SHP77 treated with DMSO at 0.1 percent for 48 hours (cell line): ENCODE measurements at places on chromosomes 4 and X.

DNA sequence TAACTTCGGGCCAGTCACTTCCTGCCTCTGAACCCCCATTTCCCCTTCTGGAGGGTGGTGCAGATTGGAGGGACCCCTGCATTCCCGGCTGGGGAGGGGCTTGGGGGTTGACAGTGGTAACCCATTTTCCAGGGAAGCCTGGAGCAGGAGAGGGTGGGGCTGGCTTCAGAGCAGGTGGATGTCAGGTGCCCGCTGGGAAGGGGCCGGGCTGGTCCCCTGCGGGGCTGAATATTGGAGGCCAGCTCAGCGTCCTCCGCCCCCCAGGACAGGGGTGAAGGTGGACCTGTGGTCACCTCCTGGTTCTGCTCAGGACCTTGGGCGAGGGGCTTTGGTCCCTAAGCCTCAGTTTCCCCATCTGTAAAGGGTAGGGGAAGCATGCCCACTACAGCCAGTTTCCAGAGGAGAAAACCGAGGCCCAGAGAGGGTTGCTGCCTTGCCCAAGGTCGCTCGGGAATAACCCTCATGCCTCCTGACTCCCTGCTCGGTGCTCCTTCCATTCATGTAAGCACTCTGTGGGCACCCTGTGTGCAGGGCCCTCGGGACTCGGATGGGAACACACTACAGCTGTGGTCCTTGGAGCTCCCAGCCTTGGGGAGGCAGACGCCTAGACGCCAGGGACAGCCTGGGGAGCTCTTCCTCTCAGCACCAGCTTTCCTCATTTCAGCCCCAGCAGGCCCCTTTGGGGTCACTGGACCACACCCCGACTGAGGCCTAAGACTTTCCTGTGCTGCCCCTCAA lies 683 bp downstream of the MAN2B2 start:
- no peak for DNase-seq

DNA sequence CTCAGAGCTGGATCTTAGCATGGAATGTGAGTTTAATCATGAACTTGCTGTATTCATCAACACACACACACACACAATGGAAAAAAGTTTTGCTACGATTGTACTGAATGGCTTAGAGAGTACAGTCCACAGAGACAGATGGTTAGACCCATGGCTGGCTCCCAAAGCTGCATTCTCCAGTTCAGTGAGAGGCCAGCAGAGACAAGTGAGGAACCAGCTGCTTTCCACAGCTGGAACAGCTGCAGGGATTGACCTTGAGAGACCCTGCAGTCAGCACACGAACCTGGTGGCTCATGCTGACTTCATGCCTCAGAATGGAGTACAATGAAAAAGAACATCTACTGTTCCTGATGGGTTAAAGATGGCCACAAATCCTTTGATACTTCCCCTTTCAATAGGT lies 94.5 kb downstream of the DHX15 start:
- DNase-seq = no peak

DNA sequence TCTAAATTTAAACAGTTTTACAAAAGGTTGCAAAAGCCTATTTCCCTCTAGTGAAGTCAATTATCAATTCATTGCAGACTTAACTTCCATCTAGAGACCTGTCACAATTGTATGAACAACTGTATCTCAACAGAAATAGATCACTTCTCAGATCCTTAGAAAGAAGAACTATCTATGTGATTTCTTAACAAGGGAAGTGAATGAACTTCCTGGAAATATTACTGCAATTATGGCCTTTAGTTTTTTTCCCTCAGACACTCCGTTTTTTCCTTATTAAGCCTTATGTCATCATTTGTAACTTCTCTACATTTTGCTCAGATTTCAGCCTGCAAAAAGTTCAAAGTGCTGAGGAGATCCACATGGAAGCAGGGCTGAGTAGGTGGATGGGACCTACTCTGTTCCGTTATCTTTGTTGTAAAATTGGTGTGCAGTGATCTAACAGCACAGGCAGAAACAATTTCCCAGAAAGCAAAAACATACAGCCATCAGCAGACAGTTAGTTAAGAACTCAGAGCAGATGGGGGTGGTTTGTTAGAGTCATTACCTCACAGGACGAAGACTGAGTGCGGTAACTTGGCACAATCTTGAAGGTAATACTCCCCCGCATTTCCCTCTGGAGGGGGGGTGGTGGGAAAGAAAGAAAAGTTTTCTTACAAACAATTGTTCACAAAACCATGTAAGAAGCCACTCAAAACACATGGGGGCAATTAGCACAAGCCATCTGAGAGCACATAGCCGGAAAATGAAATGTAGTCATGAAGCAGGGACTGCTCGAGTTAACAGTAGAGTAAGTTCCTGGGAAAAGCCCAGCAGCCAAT lies 112.3 kb downstream of the NYX start:
- no peak for DNase-seq

DNA sequence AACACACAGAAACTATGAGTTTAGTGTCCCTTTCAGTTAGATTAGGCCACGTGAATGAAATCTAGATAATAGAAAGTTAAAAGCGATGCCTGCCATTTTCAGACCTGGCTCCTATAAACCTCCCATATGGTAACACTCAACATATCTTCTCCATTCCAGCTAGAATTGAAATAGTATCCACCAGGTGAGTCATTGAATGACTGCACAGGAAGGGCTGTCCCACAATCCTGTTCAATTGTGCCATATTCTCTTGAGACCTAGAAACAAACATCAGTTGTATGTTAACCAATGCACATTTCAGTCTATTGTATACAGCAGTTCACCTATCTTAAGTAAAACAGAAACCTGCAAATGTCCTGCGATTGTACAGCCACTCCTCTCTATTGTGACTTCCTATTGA lies 659.3 kb upstream of the SLIT2 start:
- DNase-seq = no peak

- DNase-seq = no peak
Measured at GRCh38 chrX:130295519-130296296, 27.0 kb upstream of the ZNF280C start.

- no peak for DNase-seq
Measured at GRCh38 chr4:2803624-2804448, 11.0 kb downstream of the SH3BP2 start.

- no peak for DNase-seq
Measured at GRCh38 chr4:70728091-70728490, 6.3 kb downstream of the RUFY3 start.

DNA sequence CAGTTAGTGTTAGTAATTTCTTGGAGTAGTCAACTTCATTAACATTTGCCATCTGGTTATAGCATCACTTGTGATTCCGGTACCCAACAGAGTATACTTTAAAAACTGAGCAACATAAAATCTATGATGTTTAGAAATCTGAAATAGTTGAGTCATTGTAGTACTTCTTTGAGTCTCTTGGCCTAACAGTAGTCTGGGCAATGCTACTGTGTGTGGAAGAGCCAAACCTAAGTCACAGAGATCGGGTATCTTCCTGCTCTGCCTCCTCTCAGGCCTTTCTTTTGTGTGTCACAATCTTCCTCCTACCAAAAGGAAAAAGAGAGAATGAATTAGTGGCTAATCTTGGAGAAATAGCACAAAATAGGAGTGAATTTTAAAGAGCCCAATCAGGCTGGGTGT lies 25.5 kb downstream of the DCUN1D4 start:
- DNase-seq = no peak

DNA sequence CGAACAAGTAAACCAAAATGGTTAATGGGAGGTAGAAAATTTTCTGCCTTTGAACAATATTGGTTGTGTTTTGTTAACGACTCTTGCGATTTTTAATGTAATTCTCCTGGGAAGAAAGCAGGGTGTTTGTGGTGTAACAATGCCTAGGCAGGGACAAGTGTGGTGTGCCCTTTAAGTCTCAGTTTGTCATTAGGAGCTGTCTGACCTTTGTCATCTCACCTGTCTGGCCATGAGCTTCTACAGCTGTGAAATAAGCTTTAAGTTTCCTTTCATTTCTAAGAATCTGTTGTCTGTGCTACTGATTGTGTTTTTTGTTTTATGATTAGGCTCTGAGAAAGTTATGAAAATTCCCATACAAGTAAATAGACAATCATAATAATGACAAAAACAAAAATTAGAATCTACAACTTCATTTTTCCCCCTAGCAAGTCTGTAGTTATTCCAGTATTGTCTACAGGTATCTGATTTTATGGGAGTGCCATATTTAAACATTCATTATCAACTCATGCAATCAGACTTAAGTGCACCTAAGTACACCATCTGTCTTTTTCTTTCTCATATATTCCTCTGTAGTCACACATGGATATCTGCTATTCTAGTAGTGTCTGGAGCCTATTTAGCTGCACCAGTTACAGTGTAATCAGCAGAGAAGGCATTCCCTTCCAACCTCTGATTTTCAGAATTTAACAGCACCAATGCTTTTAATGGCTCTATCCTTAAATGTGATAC lies 203.5 kb downstream of the PPARGC1A start:
- no peak for DNase-seq

DNA sequence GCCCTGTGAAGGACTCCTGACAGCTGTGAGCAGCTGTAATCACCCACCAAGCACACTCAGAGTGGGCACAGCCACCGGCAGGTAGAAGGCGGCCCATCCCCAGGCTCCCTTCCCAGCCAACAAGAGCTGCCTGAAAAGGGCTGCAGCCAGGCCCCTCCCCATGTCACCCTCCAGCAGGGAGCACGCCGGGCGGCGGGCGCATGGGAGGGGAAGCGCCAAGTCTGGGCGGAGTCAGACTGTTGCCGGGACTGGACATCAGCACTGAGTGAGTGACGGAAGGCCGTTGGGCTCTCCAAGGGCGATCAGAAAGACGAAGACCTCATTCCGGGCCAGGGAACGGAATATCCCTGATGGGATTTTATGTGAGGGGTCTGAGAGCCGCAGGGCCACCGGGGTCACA lies 82.1 kb downstream of the PPP2R2C start:
- no peak for DNase-seq

GRCh38 chrX:118271775-118272174 lies 74.1 kb upstream of the WDR44 start:
- no peak for DNase-seq

- DNase-seq = no peak
Measured at GRCh38 chr4:130099105-130099504, 1003.2 kb downstream of the C4orf33 start.
